RCC 7860 (cell line): ENCODE measurements at places on chromosomes 11 and 22.
A peak's percentile ranks its signal among the peaks of the same experiment; 100 is the strongest.

DNA sequence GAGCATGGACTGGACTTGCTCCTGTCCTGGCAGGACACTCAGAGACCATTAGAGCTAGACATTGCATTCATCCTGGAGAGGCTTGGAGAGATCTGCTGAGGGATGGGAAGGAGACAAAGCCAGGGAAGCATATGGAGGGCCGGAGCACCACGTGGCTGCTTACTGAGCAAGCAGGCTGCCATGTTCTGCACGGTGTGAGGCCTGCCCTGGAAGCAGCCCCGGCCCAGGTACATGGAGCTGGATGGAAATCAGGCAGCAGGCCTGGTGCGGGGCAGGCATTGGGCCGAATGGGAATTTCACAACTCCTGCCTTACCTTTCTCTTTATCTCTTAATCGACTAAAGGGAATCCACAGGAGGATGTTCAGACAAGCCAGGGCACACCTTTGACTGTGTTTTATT lies 371.5 kb downstream of the OPCML start:
- DNase-seq, result no peak

DNA sequence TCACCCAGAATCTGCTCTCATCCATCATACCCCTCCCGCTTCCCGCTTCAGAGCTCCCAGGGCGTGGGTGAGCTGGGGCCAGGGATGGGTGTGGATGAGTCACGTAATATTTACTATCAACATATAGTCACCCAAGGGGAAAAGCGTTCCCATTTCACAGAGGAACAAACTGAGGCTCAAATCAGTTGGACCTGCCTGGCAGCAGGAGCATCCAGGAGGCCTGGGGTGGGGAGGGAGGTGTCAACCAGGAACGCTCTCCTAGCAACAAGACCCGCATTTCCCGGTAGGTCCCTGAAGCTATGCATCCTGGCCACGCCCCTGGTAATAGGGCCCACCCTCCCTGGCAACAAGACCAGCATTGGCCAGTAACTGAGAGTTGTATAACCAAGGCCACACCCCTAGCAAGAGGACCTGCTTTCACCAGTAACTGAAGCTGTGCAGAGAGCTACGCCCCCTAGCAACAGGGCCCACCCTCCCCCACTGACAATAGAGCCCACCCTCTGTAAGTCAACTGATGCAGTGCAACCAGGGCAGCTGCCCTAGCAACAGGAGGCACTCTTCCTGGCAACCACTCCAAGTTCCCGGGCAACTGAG lies 32.7 kb upstream of the TXNRD2 start:
- DNase-seq, result peak; percentile 19

DNA sequence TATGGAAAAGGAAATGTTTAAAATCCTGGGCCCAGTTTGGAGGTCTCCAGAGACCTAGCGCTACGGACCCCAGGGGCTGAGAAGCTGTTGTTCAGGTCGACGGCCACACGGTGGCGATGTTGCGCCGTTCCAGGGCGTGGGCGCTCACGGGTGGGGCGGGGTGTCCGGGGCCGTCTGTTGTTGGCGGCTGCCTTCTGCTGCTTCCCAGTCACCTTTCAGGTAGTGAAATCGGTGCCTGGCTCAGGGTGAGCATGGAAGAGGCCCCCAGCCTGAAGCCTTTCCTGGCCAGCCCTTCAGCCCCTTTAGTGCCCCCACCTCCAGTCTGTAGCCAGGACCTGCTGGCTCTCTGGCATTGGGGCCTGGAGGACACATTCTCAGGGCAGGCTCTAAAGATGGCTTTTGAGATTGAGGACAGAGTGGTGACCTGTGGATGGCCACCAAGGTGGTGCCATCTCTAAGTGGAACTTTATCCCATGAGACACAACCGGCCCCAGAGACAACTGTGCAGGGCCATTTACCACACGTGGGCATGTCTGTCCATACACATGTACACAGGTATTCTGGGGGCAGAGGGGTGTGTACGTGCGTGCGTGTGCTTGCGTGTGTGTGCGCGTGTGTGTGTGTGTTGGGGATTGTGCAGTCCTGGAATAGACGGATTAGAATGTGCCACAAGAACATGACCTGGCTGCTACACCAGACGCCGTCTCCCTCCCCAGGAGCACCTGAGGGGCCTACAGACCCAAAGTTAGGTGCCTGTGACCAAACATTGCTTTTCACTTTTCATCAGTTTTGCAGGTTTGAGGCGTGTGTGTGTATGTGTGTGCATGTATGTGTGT lies 53.8 kb downstream of the ST14 start:
- no peak for DNase-seq

GRCh38 chr11:100883830-100884229 lies 196.7 kb downstream of the ARHGAP42 start:
- DNase-seq, result no peak

DNA sequence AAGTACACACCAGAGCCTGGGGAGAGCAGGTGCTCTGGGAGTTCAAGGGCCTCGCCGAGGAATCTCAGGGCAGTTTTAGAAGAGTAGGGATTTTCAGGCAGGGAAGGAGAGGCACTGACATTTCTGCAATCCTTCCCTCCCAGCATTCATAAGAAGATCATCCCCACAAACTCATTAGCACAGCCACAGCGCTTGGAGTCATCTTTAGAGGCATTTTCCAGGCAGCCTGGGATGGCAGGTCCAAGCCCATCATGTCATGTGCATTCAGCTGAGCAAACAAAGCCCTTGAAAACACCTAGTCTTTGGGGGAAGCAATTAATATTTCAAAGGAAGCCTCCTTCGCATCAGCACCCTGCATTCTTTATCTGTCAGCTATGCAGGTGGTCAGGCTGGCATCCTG lies 43.8 kb downstream of the MAP6 start:
- DNase-seq, result no peak

- DNase-seq, result peak; percentile 72
Measured at GRCh38 chr11:9575260-9576240, 2.1 kb downstream of the WEE1 start.
